ENCODE measurements at places on chromosomes 3 and 15.

- DNase-seq, result no peak
Observed at GRCh38 chr3:160291290-160291908, 66.2 kb downstream of the C3orf80 start.

GRCh38 chr3:194785315-194785714 is 99.6 kb downstream of the FAM43A start:
- DNase-seq, result no peak

DNA sequence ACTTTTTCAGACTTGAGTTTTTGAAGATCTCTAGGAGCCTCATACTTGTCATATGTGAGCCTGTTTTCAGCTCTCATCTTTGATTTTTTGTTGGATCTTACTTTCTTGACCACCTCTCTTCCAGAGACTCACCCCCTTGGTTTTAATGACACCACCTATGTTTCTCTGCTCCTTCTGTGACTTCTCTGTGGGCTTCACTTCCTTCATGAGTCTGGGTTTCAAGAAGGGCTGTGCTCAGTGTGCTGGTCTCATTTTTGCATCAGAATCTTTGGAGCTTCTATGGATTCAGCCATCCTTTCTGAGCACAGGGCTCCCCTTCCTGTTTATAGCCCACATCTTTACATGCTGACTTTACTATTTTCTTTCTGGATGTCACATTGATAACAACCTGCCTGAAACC is 17.7 kb downstream of the PPM1L start:
- no peak for DNase-seq

DNA sequence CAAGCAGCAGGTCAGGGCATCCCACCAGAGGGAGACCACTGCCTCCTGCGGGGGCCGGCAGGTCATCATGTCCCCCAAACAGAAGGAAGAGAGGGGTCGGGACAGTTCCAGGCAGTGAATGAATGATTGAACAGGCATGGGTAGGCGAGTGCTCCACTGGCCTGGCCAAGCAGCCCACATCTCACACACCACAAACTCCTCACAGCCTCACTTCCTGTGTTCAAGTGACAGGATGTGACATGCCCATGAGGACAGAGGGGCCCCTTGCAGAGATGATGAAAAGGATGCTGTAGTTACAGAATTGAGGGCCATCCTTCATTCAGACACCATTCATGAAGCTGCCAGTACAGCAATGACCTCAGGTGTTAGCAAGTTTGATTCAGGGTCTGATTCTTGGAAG is 3.7 kb downstream of the IQSEC1 start:
- DNase-seq, result peak; percentile 24

- peak; percentile 54 for DNase-seq
Observed at GRCh38 chr3:107429320-107430181, 52.3 kb downstream of the CCDC54 start.

GRCh38 chr3:80668100-80668499 is 900.3 kb upstream of the ROBO1 start:
- no peak for DNase-seq

GRCh38 chr15:88719654-88720053 is 80.8 kb downstream of the ISG20 start:
- no peak for DNase-seq

GRCh38 chr15:43998607-43999006 is 171.8 kb downstream of the WDR76 start:
- DNase-seq, result no peak

DNA sequence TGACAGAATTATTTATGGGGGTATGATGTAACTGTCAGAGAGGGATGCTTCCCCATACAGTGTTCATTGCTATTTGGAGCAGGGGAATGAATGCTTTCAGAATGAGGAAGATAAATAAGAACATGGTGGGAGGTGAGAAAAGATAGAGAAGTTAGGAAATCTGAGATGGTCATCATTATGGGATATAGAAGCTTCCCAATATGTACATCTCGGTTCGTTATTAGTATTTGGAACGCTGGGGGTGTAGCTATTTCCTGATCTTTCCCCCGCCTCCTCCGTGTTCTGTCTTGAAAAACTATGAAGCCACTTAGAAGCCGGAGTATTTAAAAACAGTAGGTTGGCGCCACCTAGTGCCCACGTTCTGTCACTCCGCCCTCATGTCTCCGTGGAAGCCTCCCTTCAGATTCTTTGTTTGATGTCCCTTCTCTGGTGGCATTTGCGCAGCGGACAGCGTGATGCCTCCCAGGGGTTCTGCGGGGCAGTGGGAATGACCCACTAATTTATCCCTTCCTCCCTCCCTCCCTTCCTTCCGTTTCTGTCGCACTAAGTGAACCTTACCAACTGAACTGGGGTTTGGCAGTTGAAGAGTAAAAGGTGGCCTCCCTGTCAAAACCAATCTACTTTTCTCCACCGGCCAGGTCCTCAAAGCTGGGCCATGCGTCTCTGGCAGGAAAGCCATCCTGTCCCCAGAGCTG is 184.5 kb downstream of the FEZF2 start:
- DNase-seq, result peak; percentile 65

DNA sequence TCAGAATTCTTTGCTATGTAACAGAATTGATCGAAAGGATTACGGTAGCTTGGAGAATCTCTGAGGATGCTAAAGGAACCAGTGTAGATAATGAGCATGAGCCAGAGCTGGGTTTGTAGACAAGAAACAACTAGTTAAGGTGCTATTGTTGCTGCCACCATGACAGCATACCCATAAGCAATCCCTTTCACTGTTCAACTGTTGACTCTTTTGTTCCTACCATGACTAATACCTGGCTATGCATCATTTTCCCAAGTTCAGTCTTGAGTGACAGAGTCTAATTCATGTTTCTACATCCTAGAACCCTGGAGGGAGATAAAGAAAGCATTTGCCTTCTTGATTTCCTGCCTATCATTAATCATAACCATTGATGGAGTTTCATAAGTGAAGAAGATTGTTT is 600.3 kb downstream of the OTOL1 start:
- no peak for DNase-seq

DNA sequence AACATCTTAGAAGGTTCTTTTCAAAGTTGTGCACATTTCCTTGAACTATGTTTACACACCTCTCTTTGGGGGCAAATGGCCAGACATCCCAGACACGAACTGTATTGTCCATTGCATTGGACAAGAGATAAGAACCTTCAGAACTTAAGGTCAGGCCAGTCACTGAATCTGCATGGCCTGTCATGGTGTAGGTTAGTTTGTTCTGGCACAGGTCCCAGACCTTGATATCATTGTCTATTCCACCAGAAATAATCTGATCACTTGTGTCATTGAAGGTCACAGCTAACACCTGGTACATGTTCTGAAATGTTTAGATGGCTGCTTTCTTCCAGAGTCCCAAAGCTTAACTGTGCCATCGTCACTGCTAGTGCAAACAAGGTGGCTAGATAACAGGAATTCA is 55.7 kb downstream of the KCNAB1 start:
- DNase-seq, result no peak

DNA sequence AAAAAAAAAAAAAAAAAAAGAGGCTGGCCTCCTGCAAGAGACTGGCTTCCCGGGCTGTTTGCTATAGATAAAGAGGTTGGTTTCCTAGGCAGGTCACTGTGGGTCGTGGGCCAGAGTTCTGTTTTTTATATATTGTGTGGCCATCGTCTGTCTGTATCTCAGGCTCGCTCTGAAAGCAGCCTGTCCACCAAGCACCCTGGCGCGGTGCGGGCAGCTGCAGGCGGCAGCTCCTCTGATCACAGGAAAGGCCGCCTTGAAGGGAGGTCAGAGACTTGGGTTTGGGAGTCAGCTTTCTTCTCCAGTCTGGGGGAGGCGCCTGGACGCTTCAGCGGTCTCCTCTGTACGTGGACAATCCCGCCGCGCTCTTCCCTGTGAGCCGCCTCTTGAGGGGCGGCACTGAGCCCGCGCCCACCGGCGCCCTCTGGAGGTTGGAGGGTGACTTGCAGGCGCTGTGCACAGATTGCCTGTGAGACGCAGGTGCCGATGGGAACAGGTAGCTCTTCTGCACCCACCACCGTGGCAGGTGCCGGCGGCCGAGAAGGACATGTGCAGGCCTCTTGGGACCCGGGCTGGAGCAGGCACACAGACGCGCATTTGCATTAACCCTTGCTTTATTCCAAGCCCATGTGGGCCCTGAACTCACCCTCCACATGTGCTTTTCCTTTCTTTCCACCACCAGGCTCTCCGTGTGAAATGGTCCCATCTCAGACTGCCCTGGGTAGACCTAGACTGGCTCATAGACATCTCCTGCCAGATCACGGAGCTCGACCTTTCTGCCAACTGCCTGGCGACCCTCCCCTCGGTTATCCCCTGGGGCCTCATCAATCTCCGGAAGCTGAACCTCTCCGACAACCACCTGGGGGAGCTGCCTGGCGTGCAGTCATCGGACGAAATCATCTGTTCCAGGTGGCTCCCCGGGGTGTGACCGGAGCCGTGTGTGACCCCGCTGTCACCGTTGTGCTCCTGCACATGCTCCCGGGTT is 89.3 kb downstream of the LRRK1 start:
- DNase-seq, result peak; percentile 89

GRCh38 chr15:37037071-37037655 is 63.2 kb downstream of the MEIS2 start:
- DNase-seq, result no peak

- DNase-seq, result no peak
Observed at GRCh38 chr15:98425173-98425572, 223.2 kb upstream of the IGF1R start.

Data from stimulated activated CD4-positive, alpha-beta T cell treated with anti-CD3 and anti-CD28 coated beads, Interleukin-4, amount 100 ng/mL, for 1 hour (primary cell).